ENCODE measurements at places on chromosomes 13 and 19.

DNA sequence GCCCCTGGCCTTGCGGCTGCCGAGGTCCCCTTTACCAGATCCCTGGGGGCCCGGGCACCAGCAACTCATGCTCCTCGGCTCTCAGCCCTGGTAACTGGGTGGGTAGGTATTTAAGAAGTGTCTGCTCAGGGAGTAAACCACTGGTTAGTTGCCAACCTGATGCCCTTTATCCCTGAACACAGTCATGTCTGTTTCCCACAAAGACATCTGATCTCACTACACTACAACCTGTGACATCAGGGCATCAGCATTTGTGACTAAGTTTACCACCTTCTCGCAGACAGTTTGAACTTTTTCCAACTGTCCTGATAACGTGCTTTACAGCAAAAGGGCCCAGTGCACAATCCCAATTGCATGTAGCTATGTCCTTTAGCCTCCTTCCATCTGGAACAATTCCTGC, 22.0 kb downstream of the GGACT start:
- no peak for DNase-seq

- no peak for DNase-seq
These were observed 122.9 kb upstream of the MAB21L1 start for GRCh38 chr13:35599384-35599783.

DNA sequence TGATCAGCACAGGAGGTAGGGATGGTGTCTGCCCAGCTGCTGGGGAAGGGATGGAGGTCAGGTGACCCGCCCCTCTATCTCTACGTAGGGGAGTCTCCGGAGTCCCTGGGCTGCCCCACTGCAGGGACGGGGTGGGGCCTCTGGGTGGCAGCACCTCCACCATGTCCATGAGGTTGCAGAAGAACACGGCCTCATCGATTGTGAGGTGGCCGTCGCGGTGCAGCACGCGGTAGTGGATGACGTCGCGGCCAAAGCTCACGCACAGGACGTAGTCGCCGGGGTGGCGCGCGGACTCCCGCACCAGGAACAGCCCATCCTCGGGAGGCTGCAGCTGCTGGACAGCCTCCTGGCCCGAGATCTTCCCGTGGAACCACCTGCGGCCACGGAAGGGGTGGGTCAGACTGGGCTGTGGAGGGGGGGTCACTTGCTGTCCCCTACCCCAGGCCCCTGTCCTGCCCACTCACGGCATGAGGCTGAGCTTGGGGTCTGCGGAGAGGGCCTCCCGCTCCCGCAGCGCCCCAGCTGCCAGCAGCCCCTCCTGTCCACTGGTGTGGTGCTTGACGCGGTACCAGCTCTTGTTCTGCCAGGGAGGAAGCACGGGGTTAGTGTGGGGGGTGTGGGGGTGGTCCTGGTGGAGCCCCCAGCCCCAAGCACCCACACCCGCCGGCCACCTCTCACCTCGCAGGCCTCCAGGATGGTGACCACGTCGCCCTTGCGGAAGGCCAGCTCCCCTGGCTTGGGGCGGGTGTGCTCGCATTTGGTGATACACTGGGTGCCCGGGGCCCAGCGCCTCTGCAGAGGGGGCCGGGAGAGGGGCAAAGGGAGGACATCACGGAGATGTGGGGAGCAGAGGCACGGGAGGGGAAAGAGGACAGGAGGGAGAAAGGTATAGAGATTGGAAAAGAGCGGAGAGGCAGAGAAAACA, 2.3 kb downstream of the MATK start:
- no peak for DNase-seq

GRCh38 chr13:101026736-101027398, 352.3 kb upstream of the TMTC4 start:
- no peak for DNase-seq

GRCh38 chr19:58355908-58356765, 2.8 kb upstream of the A1BG start:
- DNase-seq = no peak

GRCh38 chr19:43719918-43720317, 4.0 kb downstream of the IRGC start:
- no peak for DNase-seq

GRCh38 chr13:107387525-107387924, 819.6 kb upstream of the ARGLU1 start:
- DNase-seq = no peak

DNA sequence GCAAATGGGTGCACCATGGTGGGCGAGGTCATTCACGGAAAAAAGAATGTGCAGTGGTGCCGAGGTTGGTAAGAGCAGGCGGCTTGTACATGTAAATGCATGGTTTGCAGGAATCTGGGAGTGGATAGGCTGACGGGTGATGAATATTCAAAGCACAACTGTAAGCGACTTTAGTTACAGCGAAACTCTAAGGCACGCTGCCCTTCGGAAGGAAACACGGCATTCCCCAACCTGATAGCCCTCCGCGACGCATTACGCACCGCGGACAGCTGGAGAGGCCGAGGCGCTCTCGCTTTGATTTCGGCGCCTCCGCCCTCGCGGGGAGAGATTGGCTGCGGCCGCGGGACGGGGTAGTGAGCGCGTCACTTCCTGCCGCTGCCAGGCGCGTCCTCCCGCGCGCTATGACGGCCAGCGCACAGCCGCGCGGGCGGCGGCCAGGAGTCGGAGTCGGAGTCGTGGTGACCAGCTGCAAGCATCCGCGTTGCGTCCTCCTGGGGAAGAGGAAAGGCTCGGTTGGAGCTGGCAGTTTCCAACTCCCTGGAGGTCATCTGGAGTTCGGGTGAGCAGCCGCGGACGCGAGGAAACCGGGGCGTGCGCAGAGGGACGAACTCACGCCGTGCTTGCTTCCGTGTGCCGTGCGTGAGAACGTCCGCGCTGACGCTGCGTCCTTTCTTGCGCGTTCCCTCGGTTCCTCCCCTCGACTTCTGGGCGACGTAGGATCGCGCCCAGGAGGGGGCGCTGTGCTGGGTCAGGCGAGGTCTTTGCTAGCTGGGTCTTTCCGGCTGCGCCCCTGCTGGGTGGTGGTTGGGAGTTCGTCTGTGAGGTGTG, at the start of gene NUDT15:
Gene NUDT15, plus strand, starts transcription at position 381 of the 828 bp plus-strand sequence. Its CDS starts 21 bp downstream, at position 402.
- peak; percentile 88 for DNase-seq

DNA sequence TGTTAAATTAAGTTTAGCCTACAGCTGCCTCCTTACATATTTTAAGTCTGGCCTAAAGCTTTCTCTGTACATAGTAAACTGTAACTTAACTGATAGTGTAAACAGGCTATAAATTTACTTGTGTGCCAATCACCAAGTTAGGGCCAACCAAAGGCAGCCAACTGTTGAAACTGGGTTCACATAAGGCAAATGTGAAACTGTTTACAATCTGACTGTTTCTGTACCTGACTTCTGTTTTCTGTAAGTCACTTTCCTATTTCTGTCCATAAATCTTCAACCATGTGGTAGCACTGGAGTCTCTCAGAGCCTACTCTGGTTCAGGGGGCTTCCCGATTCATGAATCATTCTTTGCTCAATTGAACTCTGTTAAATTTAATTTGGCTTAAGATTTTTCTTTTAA, 103.1 kb downstream of the RAP2A start:
- DNase-seq = no peak
